Astrocyte of the cerebellum (primary cell): ENCODE measurements at places on chromosomes 6 and 20.

GRCh38 chr6:155142168-155143028 lies 121.4 kb upstream of the CLDN20 start:
- no peak for DNase-seq

DNA sequence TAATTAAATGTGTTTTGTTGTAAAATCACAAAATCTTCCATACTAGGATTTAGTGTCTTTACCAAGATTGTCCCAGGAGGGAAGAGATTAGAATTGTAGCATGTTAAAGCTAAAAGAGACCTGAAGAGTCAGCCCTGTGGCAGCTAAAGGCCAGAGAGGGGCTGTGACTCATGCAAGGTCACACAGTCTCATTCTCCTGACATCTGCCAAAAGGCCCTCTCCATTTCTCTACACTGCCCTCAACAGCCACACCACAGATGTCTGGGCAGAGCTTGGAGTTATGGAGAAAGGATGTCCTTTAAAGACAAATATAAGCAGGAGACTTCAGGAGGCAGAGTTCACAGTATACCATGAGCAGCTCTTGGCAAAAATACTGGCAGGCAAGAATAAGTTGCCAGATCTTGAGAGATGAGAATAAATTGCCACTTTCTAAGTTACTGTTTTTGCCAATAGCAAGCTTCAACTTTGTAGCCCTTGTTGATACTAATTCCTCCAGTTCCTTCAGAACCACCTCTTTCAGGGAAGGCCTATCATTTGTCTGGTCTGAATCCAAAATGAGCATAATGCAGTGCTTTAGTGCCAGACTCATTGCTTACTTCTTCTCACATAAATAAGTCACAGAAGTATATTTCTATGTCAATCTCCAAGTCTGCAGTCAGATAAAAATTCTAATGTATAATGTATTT lies 41.7 kb downstream of the AKIRIN2 start:
- DNase-seq, result no peak

- no peak for DNase-seq
Observed at GRCh38 chr6:34273242-34273805, 24.5 kb upstream of the SMIM29 start.

DNA sequence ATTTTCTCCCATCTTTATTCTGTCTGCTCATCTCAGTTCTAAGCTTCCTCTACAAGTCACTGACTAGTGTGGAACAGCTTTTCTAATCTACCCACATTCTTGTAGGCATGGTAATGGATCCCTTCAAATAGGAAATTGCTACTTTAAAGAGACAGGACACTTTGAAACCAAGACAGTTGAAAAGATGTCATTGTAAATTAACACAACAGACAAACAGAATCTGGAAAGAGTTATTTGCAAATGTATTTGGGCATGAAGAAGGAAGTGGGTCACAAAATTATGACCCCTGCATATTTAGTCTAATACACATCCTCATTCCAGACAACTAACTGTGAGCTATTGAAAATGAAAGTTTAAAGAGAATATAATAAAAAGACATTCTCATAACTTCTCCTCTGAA lies 298.2 kb upstream of the MARCKS start:
- DNase-seq, result peak; percentile 13

- DNase-seq, result no peak
Observed at GRCh38 chr6:32175322-32175710, 568 bp downstream of the AGPAT1 start.

DNA sequence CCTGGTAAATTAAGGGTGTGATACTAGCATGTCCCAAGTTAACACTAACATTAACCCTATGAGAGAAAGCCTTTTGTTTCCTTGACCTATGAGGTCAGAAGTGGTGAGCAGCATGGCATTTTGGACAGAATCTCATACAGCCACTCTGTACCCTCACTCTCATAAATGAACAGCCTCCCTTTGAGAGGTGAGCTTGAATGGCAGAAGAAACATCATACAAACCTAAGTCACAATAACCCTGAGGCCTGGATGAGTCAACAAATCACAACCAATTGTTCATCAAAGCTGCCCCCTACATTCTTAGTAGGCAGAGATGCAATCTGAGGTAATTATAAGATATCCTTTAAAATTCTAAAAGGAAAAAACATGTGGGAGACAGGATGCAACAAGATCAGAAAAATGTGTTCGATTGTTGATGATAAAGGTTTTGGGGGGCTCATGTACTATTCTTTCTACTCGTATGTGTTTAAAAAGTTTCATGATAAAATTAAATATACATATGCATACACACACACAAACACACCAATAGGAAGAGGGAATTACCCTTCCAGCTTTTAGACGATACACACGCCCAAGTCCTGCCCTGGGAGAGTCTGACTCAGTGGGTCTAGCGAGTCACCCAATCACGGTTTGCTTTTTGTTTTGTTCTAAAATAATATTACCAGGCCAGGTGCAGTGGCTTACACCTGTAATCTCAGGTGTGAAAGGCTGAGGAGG lies 117.3 kb downstream of the ARHGAP18 start:
- no peak for DNase-seq

GRCh38 chr6:164856138-164856537 lies 453.3 kb downstream of the C6orf118 start:
- no peak for DNase-seq

DNA sequence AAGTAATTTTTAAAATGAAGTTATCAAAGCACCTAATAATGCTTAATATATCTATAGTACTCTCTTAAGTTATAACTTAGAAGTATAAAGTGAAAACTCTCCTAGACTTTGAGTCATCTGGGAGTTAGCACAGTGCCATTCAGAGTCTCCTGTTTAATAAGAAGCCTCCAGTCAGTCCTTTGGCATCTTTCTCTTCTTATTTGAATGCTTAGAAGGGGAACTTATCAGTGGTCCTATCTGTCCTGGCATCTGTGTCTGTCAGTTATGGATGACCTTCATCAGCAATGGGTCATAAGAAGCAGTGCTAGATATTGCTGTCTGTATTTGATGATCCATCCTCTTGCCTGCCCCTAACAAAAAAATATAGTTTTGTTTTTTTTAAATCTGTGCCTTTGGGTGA lies 15.2 kb downstream of the TMEM200A start:
- DNase-seq, result no peak

DNA sequence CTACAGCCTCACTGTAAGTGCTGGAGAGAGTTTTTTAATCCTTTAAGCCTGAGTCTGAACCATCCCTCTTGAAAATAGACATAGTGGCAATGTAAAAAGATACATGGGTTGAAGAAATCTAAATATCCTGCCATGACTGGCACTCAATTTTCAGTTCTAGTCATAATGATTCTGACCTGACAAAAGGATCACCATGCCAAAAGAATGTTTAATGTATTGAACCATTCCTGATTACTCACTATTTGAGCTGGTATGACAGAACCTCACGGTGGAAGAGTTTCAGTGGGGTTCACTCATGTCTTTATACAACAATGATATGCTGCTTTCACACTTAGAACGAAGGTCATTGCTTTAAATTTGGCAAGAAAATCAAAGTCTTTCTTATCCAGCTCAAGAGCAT lies 93.4 kb downstream of the HIVEP2 start:
- DNase-seq, result no peak

GRCh38 chr6:16473908-16474771 lies 235.8 kb downstream of the GMPR start:
- no peak for DNase-seq

- no peak for DNase-seq
Observed at GRCh38 chr6:158506601-158507000, 53.3 kb upstream of the TMEM181 start.

DNA sequence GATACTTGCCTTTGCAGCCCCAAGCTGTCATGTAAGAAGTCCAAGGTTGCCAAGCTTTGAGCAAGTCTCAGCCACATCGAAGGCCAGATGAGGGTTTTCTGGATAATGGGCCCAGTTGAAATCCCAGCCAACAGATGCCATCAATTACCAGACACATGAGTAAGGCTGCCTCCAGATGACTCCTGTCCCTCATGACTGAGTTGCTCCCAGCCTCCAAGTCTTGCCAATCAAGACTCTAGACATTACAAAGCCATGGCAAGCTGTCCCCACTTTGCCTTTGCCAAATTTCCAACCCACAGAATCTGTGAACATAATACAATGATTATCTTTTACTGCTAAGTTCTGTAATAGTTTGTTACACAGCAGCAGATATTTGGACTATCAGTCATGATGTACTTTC lies 76.8 kb upstream of the ARMC2 start:
- no peak for DNase-seq

DNA sequence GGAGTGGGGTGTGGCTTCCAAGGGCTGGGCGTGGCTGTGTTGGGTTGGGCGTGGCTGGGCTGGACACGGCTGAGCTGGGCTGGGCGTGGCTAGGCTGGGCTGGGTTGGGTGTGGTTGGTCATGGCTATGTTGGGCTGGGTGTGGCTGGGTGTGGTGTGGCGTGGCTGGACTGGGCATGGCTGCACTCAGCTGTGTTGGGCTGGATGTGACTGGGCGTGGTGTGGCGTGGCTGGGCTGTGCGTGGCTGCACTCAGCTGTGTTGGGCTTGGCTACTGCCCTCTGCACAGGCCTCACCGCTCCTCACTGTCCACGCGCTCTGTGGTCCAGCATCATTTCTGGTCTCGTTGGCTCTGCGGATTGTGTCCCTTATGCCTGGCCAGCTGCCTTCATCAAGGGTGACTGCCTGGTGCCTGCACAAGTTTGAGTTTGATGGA lies 43.5 kb upstream of the SLCO4A1 start:
- no peak for DNase-seq

DNA sequence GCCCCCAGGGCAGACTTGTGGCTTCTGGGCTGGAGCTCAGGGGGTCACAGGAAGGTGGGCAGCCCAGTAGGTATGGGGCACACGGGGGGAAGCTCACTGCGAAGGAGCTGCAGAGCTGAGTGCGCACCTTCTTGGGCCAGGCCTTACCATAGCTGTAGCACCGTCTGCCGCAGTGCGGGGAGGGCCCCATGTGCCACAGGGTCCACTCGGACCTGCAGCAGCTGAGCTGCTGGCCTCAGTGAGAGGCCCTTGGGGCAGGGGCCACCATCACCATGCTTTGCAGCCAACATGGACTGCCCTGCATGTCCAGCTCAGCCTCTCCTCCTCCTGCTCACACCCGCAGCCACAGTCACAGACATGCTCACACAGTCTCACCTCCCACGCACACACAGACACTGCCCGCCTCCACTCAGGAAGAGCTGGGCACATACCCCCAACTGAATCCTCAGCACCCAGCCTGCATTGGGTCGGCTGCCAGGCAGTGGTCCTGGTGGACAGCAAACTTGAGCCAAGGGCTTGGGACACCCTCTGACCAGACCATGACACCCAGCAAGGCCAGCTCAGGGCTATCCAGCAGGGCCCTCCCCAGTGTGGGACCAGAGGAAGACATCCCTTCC lies 35.3 kb downstream of the YTHDF1 start:
- DNase-seq, result no peak

- DNase-seq, result no peak
Observed at GRCh38 chr6:106530502-106530901, 98.8 kb downstream of the RTN4IP1 start.

DNA sequence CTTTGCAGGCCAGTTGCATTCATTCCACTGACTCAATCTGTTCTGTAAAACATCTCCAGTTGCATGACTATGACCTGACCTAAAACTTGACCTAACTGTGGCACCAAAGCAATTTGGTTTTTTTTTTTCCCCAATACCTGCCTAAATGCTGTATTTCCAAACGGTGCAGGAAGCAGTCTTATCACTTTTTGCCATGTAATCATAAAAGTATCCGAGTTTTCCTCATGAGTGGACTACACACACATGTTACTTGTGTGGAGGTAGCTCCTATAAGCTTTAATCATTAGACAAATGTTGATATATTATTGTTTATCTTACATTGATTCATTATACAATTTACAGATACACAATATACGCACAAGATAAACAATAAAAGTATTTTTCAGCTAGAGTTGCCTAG lies 373.7 kb downstream of the BTBD3 start:
- no peak for DNase-seq

DNA sequence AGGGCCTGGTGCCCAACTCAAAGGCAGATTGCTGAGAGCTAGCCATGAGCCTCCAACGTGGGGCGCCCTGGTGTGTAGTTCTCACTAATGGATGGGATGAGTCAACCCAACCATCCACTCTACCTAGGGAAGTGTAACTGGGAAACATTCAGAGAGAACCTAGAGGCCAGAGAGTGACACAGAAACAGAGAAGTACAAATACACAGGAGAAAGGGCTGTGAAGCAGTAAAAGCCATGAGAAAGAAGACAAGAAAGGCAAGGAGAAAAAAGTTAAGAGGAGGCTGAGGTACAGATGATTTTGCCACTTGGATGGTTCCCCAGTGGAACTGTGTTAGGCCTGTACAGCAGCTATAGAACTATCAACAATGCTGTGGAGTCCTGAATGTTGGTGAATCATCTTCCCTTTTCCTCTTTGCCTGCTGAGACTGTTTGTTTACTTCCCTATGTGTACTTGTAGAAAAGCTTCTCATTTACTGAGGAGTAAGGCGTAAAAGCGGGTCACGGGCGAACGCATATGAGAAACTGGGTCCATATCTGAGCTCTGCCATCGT lies 39.0 kb downstream of the MAN1A1 start:
- no peak for DNase-seq

DNA sequence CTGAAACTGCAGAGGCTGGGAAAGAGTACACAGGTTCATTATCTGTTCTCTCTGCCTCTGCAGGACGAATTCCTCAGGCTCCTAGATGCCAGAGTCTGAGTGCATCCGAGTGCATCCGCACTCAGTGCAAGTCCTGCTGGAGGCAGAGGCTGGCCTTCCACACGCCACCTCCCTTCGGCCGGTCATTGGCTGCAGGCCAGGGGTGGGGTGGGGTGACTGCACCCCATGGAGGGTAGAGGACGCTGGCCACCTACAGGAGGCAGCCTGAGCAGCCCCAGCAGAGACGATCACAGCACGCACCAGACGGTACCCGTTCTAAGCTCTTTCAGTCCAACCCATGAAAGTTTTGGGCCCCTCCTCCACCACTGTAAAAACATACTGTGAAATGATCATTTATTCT lies 11.7 kb downstream of the SFT2D1 start:
- no peak for DNase-seq

DNA sequence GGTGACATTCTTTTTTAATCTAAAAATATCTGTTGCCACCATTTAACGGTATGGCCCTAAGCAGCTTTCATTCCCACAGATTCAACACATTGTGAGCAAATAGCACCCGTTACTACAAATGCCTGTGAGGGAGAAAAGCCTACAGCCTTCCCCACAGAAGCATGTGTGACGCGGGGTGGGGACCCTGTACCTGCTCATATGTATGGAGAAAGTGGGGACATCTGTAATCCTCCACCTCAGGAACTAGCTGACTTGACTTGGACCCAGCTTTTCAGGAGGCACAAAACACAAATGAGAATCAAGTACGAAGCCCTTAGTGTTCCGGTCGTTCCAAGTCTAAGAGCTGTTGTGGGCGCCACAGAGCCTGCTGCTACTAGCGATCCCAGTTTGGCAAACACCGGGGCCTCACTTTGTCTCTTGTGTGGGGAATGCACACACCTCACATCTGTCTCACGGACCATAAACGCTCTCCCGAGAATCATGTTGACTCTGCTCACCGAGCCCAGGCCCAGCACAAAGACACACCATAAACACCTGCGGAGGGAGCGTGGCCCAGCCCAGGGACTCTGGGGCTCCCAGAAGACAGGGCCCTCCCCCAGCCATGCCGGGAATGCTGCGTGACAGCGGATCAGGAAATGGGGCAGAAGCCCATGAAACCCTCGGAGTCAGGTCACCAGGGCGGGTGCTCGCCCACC lies 21.6 kb downstream of the DLL1 start:
- DNase-seq, result no peak

- no peak for DNase-seq
Observed at GRCh38 chr6:33104887-33105286, 29.1 kb downstream of the HLA-DPB1 start.
